ENCODE measurements at places on chromosomes 13 and 19.

DNA sequence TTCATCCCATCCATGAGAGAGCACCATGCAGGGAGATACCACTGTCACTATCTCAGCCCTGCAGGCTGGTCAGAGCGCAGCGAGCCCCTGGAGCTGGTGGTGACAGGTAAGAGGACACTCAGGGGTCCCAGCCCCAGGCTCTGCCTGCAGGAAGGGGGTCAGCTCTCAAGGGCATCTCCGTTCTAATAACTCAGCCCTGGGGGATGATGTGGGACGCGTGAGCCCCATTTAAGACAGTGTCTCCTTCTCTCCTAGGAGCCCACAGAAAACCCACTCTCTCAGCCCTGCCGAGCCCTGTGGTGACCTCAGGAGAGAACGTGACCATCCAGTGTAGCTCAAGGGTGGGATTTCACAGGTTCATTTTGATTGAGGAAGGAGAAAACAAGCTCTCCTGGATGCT is 15.5 kb upstream of the KIR3DL3 start:
- DNase-seq, result no peak

- DNase-seq, result peak; percentile 1
These were observed 188.8 kb downstream of the TSHZ3 start for GRCh38 chr19:31160336-31160926.

DNA sequence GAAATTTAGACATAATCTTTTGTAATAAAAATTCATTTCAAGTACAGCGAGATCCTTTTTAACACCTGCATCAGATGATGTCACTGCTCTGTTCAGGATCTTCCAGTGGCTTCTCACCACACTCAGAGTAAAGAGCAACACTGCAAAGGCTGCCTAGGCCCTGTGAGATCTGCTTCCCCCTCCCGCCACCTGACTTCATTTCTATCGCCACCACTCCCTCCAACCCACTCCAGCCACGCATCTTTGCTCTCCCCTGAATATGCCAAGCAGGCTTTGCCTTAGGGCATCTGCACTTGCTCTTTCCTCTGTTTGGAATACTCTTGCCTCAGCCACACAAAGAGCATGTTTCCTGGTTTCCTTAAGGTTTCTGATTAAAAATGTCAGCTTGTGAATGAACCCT is 58.3 kb downstream of the MBNL2 start:
- no peak for DNase-seq

GRCh38 chr19:10808937-10809649 is 26.9 kb downstream of the TMED1 start:
- peak; percentile 85 for DNase-seq

- DNase-seq, result no peak
These were observed 889 bp downstream of the GTF2F2 start for GRCh38 chr13:45120967-45121831.

DNA sequence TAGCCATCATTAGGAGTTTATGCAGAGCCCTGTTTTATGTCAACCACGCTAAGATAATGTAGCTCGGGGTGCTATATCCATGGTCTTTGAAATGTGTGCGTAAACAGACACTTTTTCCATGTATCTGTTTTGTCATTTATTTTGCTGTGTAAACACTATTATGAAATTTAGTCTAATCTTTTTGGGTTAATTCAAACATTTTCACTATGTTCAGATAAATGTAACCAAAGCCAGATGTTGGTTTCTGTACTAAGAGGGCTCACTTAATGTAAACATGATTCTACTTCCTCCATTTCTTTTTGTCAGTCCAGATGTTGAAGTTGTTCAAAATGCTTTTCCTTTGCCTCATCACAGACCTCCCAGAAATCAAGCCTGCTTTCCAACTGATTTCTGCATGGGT is 499.5 kb upstream of the GPC6 start:
- no peak for DNase-seq

DNA sequence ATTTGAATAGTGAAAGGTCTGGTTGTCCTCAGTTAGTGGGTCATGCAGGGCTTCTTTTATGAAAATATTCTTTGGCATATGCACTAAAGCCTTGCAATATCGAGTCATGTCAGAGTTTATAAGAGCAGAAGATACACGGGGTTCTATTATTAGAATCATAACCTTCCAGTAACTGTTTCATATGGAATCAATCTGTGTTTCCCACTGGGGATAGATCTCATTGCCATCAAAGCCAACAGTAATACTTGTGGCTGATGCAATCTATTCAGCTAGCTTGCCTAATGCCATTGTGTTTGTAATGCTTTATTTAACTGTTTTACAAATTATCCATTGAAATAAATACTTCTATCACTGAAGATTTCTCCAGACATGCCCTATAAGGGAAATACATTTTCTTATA is 746.9 kb upstream of the PCDH9 start:
- no peak for DNase-seq

GRCh38 chr19:43997631-43998290 is 5.0 kb upstream of the ZNF230 start:
- peak; percentile 37 for DNase-seq

Data from HT1080 (cell line).